NCI-H187 treated with DMSO at 0.1 percent for 48 hours (cell line): ENCODE measurements at places on chromosomes 5 and 9.

GRCh38 chr9:103992938-103993579 is 101.0 kb upstream of the SMC2 start:
- no peak for DNase-seq

GRCh38 chr9:131284856-131285255 is 4.7 kb upstream of the PLPP7 start:
- no peak for DNase-seq

GRCh38 chr5:79811081-79811480 is 121.4 kb downstream of the CMYA5 start:
- no peak for DNase-seq

DNA sequence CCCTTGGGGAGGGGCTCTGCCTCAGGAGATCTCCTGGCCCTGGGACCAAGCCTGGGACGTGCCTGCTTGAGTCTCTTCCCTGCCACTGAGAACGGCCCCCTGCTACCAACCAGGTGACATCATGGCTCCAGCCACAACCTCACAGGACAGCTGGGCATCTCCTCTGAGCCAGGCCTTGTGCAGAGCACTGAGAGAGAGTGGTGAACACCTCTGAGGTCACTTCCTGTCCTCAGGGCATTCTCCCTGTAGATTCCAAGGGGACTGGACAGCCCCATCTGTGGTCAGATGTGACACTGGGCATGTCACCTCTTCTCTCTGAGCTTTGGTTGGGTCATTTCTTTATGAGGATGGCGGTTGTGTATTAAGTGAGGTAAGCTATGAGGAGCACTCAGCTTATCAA is 172.0 kb downstream of the MELK start:
- no peak for DNase-seq

DNA sequence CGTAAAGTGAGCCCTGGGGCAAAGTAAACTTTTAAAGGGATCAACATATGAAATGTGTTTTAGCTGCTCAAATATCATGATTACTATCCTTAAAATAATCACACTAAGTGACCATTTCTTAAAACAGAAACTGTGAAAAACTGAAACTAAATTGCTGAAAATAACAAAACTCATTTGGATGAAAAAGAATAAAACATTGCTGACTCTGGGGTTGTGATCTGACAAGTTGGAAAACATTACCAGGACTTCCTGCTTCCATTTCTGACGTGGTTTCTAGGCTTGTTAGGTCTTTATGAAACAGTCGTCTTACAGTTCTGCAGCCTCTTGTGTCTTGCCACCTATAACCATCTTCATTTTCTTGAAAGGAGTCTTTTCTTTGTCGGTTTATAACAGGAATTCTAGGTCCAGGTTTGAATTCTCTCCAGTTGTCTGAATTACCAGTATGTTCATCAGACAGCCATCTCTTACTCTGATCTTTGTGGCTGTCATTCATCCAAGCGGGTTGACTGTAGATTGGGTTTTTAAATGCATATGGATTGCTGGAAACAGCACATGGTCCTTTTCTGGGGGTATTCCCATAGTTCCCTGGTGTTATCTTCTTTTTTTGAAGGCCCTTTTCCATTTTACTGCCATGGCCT is 1.7 kb downstream of the TUT7 start:
- no peak for DNase-seq

- DNase-seq = no peak
Observed at GRCh38 chr9:129078691-129079503, 2.0 kb upstream of the DOLPP1 start.

- DNase-seq = no peak
Observed at GRCh38 chr5:156134216-156134615, 192.7 kb upstream of the SGCD start.

GRCh38 chr5:103473725-103474124 is 88.9 kb downstream of the NUDT12 start:
- no peak for DNase-seq

DNA sequence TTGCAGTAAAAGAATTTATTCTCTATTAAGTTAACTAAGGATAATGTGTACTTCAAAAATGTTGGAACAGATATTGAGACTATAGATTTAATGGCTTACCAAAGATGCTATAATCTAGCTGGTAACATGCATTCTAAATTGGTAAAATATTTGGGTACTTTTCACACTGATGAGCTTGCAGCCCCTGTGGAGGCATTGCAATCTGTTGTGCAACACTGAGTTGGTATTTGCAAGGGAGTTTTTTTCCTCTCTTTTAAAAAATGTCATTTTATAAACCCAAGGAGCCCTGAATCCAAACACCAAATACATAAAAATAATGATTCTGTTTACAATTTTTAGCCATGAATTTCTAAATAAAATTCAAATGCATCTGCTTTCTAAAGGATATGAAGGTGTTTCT is 944.8 kb downstream of the DTWD2 start:
- DNase-seq = no peak

GRCh38 chr9:2657427-2657826 is 35.8 kb downstream of the VLDLR start:
- DNase-seq = no peak

- DNase-seq = no peak
Observed at GRCh38 chr5:20554001-20554400, 566.0 kb upstream of the CDH18 start.

DNA sequence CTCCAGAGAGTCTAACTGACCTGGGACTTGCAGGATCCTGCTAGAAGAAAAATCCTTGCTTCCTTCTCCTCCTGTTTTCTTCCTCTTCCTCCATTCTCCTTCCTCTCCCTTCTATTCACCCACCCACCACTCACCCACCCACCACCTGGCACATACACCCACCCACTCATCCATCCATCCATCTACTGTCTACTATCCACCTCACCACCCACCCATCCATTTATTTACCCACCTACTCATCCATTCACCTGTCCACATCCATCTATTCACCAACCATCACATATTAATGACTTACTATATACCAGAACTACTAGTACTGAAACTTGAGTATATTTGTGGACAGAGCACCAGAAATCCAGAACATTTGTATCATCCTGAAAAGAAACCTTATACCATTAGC is 49.4 kb downstream of the EHMT1 start:
- no peak for DNase-seq

DNA sequence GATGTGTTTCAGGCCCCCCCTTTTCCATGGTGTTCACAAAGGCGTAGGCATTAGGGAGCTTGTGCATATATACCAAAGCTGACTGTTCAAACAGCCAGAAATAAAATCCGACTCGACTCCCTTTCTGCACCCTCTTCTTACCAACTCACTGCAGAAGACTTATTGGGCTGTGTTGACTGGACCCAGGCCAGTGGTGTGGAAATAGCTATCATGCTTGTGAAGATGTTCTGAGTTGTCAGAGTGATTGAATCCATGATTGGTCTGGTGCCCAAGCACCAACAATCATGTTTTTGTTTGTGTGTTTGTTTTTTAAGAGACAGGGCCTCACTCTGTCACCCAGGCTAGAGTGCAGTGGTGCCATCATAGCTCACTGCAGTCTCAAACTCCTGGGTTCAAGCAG is 21.6 kb downstream of the TJP2 start:
- DNase-seq = no peak

GRCh38 chr5:6342689-6343315 is 35.5 kb downstream of the MED10 start:
- peak; percentile 98 for DNase-seq

DNA sequence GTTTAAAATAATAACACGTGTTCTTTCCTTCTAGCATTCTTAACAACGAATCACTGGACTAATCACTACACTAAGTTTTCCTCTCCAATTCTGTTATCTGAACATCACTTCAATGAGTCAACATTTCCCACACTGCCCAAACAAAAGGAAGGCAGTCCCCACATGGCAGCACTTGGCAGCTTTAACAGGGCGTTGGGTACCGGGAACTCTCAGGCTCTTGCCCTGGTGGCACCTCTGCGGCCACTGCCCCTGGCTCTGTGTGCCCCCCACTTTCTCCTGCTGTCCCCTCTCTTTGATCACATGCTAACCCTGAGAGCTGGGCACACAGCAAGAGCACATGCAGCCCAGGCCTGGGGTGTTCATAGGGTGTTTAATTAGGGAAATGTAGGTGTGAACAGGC is 15.7 kb downstream of the SLC6A3 start:
- no peak for DNase-seq

DNA sequence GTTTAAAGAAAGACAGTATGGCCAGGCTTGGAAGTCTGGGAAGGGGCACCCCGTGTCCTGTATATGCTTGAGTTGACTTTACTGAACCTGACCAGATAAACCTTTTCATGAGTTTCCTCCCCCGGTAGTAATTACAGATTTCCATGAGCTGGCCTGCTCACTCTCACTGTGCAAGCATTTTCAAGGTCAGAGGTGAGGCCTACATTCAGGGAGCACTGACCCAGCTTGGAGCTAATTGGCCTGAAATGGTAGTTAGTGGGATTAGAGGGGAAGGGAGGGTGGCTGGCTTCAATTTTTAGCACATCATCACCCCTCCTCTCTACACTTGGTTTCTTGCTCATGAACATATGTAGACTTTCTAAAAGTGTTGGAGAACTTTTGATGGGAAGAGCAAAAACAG is 99.2 kb downstream of the PSAT1 start:
- DNase-seq = no peak

DNA sequence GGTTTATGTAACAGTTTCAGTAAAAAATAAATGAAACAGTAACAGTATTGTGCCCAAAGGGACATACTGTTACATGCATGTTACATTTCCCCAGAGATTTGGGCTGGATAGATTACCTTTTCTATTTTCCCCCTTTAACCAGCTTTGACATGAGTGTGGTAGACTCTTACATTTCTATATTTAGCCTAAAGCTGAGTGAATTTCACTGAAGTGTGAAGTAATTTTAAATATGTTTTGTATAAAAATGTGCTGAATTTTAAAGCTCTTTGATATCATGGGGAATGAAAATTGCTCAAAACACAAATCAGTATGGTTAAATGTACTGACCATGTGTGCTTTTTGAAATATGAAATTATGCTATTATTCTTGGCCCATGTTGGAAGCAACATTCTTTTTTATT is 122.3 kb upstream of the CDH10 start:
- no peak for DNase-seq

GRCh38 chr5:97102010-97102470 is 40.4 kb downstream of the LIX1 start:
- DNase-seq = no peak

- no peak for DNase-seq
Observed at GRCh38 chr9:81472701-81473100, 216.6 kb downstream of the TLE1 start.

GRCh38 chr9:73260506-73260905 is 108.8 kb downstream of the ANXA1 start:
- DNase-seq = no peak

DNA sequence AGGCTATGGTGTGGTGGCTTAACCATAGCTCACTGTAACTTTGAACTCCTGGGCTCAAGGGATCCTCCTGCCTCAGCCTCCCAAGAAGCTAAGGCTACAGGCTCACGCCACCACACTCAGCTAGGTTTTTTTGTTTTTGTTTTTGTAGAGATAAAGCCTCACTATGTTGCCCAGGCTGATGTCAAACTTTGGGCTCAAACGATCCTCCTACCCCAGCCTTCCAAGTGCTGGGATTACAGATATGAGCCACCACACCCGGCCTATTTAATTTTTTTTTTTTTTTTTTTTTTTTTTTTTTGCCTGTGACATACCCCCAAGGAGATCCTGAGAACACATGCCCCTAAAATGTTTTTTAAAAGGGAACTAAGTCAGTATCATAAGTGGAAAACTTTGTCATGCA is 10.4 kb downstream of the FUBP3 start:
- no peak for DNase-seq

DNA sequence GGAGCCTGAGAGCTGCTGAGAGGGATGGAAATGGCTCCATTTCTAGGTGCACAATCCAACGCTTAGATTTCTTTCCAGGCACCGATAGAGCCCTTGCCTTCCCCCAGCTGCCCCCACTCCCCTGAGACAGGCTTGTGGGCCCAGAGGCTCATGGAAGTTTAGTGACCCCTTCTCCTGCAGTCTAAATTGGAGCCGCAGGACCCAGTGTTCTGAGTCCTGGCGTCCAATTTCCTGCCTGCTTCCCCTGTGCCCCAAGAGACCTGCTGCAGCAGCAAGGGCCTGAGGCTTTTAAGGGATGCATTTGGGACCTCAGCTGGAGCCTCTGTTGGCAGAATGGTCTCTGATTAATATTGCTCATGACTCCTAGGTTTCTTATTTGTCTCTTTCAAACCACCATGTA is 61.7 kb downstream of the RGS3 start:
- DNase-seq = no peak

- DNase-seq = no peak
Observed at GRCh38 chr5:95113489-95113888, 171.4 kb downstream of the MCTP1 start.

- no peak for DNase-seq
Observed at GRCh38 chr5:136350343-136350742, 15.0 kb downstream of the TRPC7 start.

DNA sequence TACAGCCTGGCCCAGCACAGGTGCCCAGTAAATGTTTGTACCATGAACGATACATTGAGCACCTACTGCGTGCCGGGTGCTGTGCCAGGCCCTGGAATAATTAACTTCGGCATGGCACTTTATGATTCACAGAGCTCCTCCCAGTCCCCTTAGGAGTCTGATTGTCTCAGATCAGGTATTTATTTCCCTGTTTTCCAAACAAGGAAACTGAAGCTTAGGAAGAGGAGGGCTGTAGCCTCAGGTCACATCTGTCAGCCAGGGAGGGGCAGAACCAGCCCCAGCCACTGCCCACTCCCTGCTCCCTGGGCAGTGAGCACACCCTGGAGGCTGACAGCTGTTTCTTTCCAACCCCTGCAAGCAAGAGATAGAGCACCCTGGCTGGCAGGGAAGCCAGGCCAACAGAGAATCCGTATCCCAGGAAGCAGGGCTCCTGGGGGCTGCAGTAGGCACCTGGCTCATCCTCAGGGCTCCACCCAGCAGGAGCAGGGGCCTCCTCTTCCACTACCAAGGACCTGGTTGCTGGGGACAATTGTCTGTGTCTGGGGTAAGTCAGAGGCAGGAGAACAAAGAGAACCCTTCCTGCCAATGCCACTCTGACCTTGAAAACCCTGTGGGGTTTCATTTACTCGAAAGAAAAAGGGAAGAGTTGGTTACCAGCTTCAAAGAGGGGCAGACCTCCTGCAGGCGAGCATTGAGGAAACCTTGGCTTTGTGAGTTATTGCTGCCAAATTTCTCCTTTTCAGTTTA is 69.0 kb downstream of the DAB2IP start:
- no peak for DNase-seq

DNA sequence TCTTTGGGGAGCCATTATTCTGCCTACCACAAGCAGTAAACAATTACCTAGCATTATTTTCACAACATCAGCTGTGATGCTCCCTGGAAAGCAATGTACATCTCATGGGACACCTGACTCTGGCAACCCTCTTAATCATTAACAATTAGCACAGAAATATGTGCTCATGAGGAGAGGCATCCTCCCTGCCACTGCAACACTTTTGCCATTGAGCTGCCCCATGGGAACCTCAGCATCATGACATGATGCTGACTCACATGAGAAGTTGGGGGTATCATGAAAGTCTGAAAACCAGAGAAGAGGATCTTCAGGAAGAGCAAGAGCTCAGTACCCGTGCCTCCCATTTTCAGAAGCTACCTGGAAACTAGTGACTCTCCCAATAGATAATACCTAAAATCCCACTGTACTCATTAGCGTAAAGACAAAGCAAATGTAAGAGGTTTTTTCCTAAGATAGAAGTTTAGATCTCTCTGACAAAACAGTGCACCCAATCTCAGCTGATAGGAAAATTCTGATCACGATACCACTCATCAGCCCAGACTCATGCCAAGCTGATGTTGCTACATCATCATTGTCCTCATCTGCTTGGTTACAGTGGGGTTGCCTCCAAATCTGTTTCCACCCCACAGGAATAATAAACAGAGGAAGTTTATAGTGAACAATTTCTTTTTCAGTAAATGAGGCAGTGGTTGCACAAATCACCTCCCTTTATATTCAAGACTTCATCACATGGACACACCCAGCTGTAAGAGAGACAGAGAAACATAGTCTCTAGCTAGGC is 244.5 kb downstream of the NR2F1-AS1 start:
- DNase-seq = no peak
